ENCODE measurements at places on chromosomes 2 and 18.

- DNase-seq = no peak
These were observed 456.5 kb downstream of the STK39 start for GRCh38 chr2:167790781-167791450.

GRCh38 chr2:189798312-189799029 is 14.2 kb downstream of the PMS1 start:
- no peak for DNase-seq

DNA sequence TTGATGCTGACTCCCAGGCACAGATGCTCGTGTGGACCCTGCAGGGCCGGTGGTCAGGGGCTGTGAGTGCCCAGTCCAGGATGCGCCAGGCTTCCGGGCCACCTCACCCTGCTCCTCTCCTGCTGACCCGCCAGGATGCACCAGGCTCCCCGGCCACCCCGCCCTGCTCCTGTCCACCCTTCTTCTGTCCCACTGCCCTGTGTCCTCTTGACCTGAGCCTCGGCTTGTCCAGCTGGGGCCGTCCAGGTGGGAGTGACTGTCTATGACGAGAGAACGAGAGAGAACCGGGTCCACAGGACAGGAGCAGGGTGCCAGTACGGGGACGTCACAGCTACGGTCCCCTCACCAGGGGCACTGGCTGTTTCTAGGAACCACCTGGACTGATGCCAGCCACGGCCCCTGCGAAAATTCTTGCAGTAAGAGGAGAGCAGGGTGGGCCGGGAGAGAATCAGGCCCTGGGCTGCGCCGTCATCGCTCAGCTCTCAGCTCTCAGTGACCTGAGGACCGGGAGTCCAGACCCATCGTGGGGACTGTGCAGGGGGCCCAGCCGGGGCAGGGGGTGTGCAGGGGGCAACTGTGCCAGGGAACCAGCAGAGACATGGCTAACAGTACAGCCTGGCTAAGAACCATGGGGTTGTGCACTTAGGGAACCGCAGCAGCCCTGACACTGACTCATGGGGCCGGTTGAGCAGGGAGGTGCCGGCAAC is 12.9 kb upstream of the NFATC1 start:
- DNase-seq = no peak

- no peak for DNase-seq
These were observed 77.5 kb downstream of the CIB4 start for GRCh38 chr2:26563686-26564085.

- DNase-seq = no peak
These were observed 230.5 kb downstream of the ZNF521 start for GRCh38 chr18:25121442-25121841.

Data from stimulated activated CD4-positive, alpha-beta T cell treated with anti-CD3 and anti-CD28 coated beads, Interleukin-2, amount 100 ng/mL, for 48 hours (primary cell).